Immature natural killer cell (primary cell): ENCODE measurements at places on chromosomes 6 and 20.

DNA sequence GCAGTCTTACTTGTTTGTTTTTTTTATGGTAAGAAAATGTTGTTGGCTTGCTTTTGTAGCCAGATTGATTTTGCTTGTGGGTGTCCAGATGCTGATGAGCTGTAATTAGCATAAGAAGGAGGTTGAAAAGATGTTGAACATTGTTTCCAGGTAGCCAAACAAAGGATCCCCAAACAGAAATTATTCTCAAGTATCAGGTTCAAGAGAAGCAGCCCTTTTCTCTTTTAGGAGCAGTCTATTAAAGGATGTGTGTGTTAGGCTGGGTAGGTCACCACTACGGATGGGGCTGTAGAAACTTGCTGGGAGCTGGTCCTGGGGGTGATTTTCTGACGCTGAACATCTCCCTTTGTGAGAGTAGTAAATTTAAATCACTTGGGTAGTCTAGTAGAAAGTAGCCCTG, 86.9 kb upstream of the VSTM2L start:
- H3K27me3 ChIP-seq: peaks cover 3% of the 10 kb centered on the region
- H3K4me1 ChIP-seq: peaks cover 19% of the 10 kb centered on the region
- no peak for DNase-seq
- peaks cover 9% of the 10 kb centered on the region for H3K36me3 ChIP-seq

DNA sequence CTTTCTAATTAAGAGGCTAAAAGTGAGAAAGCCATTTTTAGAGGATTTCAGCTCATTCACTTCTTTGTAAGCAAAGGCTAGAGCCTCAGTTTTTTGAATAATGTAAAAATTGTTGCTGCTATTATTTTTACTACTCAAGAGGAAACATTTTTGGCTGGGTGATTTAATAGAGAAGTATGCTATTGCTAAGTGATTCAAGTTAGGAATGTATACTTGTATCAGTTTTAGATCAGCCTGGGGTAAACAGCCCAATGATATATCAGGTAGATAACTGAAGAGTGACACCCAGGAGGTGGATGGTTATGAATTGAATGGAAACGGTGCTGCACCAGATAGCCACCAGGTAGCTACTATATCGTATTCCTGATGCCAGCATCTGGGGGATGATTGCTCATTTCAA, 9.2 kb downstream of the QKI start:
- no peak for DNase-seq
- H3K4me1 ChIP-seq: peaks cover 83% of the 10 kb centered on the region
- H3K4me3 ChIP-seq: no peak overlapping the region

GRCh38 chr20:22686097-22686496, 101.7 kb upstream of the FOXA2 start:
- no peaks in the 10 kb centered on the region for H3K27me3 ChIP-seq

- peaks cover 51% of the 10 kb centered on the region for H3K4me1 ChIP-seq
- DNase-seq: peak; percentile 31
- H3K27ac ChIP-seq: peak overlapping the region; percentile 98
- peak overlapping the region; percentile 91 for H3K4me3 ChIP-seq
- peaks cover 17% of the 10 kb centered on the region for H3K27me3 ChIP-seq
Measured at GRCh38 chr6:108260126-108260808, 573 bp downstream of the SNX3 start.

DNA sequence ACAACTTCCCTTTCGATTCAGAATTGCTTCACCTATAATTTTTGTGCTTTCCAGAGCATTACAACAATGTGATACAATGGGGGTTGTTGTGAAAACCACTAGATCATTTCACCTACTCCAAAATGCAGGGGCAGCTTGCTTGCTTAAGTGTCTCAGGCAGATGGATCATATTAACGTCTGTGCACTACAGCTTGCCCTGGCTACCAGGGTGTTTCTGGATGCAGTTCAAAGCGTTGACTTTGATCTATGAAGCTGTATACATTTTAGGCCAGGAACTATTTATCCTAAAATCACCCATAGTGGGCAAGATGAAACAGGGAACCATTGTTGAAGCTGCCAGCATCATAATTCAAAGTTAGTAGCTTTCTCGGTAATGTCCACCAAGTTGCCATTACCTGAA, 339.5 kb upstream of the HSF2 start:
- H3K27me3 ChIP-seq: no peaks in the 10 kb centered on the region
- no peak overlapping the region for H3K27ac ChIP-seq
- no peaks in the 10 kb centered on the region for H3K36me3 ChIP-seq
- no peak overlapping the region for H3K4me3 ChIP-seq
- no peaks in the 10 kb centered on the region for H3K4me1 ChIP-seq

GRCh38 chr6:105035299-105035698, 78.4 kb downstream of the LIN28B start:
- no peak overlapping the region for H3K27ac ChIP-seq
- no peak overlapping the region for H3K4me3 ChIP-seq
- no peaks in the 10 kb centered on the region for H3K27me3 ChIP-seq
- no peaks in the 10 kb centered on the region for H3K4me1 ChIP-seq
